ENCODE measurements at places on chromosomes 1 and 21. TPM values are rescaled to one million over a fixed set of nuclear protein-coding genes. Genes with fewer than 3 reads are reported as not detected.

DNA sequence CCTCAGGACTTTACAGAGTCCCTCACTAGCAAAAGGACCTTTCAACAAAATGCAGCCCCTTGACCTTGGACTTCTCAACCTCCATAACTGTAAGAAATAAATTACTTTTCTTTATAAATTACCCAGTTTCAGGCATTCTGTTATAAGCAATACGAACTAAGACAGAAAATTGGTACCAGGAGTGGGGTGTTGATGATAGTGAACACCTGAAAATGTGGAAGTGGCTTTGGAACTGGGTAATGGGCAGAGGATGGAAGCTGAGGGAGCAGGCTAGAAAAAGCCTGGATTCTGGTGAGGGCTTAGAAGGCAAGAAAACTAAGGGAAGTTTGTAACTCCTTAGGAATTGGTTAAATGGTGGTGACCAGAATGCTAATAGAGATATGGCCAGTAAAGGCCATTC lies 46.8 kb downstream of the DSCAM start:
- no peak for DNase-seq

- DNase-seq, result peak; percentile 75
Observed at GRCh38 chr21:34367320-34367935, 3.6 kb downstream of the KCNE2 start.

DNA sequence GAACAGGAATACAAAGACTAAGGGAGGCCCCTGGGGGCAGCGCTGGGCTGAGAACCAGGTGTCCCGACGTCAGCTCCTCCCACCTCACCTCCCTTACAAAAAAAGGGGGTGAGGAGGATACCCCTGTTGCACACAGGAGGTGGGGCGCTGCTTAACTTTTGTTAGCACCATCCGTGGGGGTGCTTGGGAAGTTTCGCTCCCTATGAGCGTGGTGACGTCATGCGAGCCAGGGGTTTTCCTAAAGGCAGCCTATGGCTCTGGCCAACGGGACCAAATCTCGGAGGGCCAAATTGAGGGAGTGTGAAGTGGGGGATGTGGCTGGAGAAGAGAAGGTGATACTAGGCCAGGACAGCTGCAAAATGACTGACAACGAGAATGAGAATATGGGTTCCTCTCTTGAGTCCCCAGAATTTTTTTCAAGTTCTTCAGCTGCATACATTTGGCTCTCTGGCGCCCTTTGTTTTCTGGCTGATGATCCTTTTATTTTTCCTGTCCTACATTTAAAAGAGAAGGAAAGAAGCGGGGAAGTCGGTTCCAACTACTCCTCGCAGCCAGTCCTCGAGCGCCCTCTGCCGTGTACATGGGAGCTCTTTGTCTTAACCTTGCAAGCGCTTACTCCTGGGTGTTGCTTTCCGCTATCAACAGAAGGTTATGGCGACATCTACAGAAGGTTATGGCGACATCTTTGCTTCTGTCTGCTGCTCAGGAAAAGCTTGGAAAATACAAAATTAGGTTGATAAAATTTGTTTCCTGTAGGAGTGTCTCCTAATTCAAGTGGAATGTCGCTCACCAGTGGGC lies 48.0 kb upstream of the ZC3H11B start:
- DNase-seq, result peak; percentile 94

GRCh38 chr1:63512584-63512983 lies 10.4 kb downstream of the ITGB3BP start:
- no peak for DNase-seq

Gene SPRR2E
- total RNA-seq, result not detected

DNA sequence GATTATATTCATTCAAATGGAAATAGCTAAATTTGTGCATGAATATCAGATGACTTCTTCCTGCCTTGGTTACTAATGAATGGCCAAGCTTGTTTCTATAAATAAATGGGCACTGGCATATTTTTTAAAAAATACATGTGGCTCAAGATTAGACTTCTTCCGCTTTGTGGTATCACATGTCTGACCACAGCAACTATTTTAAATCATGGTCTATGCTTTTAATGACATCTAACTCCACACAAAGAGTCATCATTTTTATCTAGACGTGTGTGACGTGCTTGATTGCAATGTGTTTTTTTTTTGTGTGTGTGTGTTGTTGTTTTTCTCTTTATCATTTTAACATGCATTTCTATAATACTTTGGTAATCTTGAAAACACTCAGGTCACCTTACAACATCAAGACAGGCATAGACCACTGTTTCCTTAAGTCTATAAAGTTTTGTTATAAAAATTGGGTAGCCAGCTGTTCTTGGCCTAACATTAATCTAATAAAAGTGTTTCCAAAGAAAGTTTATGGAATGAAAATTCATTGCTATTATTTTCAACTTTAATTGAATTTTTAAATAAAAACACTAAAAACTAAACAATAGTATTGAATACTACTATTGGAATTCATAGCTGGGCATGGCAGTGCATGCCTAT lies 29.5 kb downstream of the RGS1 start:
- no peak for DNase-seq

DNA sequence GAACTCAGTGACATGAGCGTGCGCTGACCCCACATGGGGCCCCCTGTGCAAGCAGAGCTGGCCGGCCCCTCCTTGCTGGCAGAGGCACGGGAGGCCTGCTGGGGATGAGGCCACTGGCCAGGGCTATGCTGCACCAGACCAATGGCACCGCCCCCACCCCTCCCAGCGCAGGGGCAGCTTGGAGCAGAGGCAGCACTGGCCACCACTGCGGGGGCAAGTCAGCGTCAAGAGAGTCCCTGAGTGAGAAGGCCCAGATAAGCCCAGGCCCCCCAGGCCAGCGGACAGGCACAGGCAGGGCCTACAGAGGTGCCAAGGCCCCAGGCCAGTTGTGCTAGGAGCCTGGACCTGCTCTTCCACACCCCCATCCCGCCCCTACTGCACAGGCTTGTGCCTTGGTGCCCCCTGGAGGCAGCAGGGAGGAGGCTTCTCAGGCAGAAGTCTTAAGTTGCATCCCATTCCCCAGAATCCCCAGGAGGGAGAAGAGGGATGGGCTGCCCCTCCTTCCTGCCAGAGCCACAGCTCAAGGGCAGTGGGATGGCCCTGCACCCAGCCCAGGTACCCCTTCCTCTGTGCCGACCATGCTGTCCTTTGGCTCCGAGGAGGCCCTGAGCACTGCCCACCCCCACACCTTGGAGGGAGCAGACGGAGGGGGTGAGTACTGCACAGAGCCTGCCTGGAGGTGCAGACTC lies 35.8 kb downstream of the EPHX1 start:
- peak; percentile 89 for DNase-seq

Gene JAM2
- total RNA-seq, result not detected

Gene CFAP57
- 0.46 TPM for total RNA-seq

DNA sequence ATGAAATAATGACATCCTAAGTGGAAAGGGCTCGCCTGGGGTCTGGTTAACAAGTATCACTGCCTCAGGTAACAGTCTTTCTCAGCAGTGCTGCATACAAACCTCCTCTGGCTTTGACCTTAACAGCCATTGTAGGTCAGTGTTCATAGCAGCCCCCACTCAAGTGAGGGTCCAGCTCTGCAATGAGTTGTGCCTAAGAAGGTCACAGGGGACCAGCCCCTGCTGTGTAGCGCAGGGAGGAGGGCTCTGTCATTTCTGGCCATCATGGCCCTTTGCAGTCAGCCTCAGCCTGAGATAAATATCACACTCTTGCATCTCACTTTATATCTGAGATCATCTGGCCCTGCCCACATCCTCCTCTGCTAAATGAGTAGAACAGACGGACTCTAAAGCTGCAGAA lies 18.1 kb upstream of the MYSM1 start:
- no peak for DNase-seq

DNA sequence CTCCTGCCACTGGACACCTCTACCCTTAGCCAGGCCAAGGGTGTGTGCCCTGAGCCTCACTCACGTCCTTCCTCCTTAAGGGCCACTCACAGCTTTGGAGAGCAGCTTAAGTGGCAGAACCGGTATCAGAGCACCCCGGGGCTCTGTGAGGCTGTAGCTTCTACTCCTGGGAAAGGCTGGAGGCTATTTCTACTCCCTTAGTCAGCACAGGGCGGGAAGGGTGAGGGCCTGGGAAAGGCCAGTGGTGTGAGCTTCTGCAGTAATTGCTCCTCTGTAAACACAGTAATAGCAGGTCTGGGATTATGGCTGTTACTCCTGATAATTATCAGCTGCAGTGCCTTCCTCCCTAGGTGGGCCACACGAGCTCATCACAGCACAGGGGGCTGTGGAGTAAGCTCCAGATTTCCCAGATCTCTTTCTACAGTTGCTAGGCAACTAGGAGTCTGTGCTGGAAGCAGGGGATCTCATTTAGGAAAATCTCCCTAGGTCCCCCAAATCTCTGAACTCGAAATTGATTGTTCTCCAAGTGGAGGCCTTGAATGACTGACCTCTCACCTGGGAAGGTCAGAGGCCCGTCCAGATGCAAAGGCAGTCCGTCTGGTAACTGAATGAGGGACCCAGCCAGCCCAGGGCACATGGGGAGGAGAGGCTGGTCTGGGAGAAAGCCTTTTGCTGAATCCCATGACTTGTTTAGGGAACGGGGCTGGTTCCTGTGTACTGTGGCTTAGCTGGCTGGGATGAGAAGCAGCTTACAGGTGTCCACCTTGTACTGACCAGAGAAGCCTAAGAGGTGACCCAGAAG lies 29.3 kb downstream of the IER5 start:
- no peak for DNase-seq

Gene TMEM125
- not detected for total RNA-seq

- DNase-seq, result peak; percentile 21
Observed at GRCh38 chr1:13699936-13700520, at the start of gene PRDM2. Gene PRDM2, plus strand, starts transcription at chr1:13700188. Its CDS starts 15,418 bp downstream, at chr1:13715606.

DNA sequence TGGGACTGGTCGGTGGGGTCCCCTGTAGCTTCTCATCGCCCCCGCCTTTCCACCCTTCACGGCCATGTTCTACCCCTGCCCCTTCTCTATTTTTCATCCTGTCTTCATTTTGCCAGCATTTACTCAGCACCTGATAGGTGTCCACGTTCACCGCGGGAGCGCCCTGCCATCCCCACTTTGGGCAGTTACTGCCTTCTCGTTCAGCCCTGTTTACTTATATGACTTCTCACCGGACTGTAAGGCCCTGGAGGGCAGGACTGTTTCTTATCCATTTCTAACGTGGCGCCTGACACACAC lies 380 bp downstream of the MFN2 start:
- no peak for DNase-seq

DNA sequence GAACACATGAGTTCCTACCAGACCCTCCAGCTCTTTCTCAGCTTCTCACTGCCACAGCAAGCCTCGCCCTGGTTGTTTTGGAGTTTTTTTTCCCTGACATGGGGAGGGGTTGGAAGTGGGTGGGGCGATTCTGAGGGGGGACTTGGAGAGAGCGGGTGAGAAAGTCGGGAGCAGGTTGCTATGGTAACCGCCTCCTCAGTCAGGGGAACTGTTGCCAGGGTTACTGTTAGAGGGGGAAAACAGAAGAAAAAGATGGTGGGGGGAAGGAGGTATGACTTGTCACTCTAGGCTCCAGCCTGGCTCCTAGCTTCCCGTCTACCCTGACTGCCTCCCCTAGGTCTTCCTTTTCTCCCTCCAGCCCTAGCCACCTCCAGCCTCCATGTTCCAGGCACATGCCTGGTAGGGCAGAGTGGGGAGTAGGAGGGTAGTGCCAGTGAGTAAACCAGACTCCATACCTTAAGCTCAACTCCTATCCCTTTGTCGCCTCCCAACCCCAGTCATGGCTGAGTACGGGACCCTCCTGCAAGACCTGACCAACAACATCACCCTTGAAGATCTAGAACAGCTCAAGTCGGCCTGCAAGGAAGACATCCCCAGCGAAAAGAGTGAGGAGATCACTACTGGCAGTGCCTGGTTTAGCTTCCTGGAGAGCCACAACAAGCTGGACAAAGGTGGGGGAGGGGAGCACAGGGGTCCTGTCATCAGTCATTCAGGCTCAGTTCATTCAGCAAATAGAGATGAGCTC lies 6.0 kb downstream of the PEA15 start:
- DNase-seq, result no peak

DNA sequence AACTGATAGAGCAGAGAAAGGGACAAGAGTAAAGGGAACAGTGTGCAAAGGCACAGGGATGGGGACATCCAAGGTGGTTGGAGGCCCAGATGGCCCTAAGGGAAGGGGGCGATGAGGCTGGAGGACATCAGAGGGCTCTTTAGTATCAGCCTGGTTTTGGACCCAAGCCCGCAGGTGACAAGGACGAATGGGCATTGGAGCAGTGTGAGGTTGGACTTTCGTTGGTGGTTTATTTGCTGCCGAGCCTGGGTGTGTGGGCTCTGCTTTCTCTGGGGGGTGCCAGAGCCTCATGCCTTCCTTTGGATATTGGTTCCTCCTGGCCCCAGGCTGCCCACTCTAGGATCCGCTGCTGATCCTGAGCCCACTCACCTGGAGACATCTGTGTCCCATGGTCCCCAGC lies 12.1 kb downstream of the FOXO6 start:
- DNase-seq, result no peak

Gene S100A8
- not detected for total RNA-seq

Gene TMEM82
- total RNA-seq, result not detected

GRCh38 chr21:44847261-44848056 lies 26.0 kb downstream of the PTTG1IP start:
- no peak for DNase-seq

Gene FUCA1
- 16.6 TPM for total RNA-seq

Gene LEFTY2
- total RNA-seq, result not detected

Gene SHISAL2A
- not detected for total RNA-seq

Gene SERTAD4
- total RNA-seq, result 0.29 TPM

Gene ADCY10
- total RNA-seq, result not detected

GRCh38 chr1:159943908-159944622 lies 1.3 kb downstream of the IGSF9 start:
- no peak for DNase-seq
